Muscle of arm (tissue), 14 donors: ENCODE measurements at places on chromosomes 7 and 10. TPM values are rescaled to one million over a fixed set of nuclear protein-coding genes. Genes with fewer than 3 reads are reported as not detected.

GRCh38 chr7:157468221-157469111 lies 131.7 kb downstream of the DNAJB6 start:
- no peak for DNase-seq

DNA sequence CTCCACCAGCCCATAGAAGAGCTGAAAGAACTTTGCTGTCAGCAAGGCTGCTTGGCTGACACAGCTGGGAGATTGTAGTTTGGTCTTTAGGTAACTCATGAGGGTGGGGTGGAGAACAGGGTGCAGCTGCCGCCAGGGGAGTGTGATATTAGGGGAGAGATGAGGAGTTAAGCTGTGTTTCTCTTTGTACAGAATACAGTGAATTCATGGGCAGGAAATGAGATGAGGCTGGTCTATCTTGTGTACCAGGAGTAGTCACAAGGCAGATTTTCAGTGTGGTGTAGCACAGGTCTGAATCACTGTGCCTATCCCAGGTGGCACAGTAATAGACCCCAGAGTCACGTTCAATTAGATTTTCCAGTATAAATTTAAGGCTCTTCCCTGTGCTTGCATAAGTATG lies 56.6 kb upstream of the TARP start:
- no peak for DNase-seq

Gene EPHA1
- polyA plus RNA-seq: 3.0 TPM

Gene LIMK1
- 9.6 TPM for polyA plus RNA-seq

Gene HOXA6
- 4.1 TPM for polyA plus RNA-seq

DNA sequence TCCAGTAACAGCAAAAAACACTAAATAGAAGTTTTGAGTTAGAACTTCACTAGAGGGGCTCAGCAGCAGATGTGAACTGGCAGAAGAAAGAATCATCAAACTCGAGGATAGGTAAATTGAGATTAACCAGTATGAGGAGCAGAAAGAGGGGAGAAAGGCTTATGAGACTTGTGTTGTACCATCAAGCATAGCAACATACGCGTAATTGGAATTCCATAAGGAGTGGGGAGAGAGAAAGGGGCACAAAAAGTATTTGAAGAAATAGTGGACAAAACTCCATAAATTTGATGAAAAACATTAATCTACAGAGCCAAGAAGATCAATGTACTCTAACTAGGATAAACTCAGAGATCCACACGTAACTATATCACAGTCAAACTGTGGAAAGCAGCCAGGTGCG lies 48.3 kb downstream of the RBAK start:
- DNase-seq: no peak

DNA sequence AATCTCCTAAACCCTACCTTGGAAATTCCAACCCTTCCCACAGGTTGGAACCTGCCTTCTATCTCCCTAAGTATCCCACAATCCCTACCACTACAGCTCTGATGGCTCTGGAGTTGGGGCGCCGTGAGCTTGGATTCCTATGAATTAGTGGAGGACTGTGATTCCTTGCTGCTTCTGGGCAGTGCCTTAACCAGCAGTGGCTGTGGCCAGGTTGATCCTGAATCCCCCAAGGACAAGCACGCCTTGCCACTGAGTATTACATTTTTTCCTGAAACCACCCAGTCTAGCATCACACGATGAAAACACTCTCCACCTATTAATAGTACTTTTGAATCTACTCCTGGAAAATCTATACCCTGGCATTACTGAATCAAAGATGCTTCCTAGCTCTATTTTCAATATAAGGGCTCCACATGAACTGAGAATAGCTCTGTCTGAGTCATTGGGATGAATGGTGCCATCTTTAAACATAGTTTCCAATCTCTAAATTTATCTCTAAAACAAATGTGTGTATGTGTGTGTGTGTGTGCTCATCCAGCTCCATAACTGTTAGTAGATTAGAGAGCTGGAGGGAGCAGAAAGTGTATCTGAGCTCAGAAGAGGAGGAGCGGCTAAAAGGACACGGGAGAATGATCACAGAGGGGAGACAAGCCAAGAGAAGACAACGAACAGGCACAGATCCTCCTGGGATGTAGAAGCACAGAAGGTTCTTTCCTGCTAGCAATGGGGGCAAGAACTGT lies 11.9 kb upstream of the INPP5F start:
- DNase-seq: no peak

Gene CAMK2B
- 1,562 TPM for polyA plus RNA-seq

Gene CALHM1
- polyA plus RNA-seq: not detected

Gene TAS2R5
- 2.2 TPM for polyA plus RNA-seq

Gene WEE2
- 0.19 TPM for polyA plus RNA-seq
